ENCODE measurements at places on chromosomes 16 and 17. TPM values are rescaled to one million over a fixed set of nuclear protein-coding genes. Genes with fewer than 3 reads are reported as not detected.

DNA sequence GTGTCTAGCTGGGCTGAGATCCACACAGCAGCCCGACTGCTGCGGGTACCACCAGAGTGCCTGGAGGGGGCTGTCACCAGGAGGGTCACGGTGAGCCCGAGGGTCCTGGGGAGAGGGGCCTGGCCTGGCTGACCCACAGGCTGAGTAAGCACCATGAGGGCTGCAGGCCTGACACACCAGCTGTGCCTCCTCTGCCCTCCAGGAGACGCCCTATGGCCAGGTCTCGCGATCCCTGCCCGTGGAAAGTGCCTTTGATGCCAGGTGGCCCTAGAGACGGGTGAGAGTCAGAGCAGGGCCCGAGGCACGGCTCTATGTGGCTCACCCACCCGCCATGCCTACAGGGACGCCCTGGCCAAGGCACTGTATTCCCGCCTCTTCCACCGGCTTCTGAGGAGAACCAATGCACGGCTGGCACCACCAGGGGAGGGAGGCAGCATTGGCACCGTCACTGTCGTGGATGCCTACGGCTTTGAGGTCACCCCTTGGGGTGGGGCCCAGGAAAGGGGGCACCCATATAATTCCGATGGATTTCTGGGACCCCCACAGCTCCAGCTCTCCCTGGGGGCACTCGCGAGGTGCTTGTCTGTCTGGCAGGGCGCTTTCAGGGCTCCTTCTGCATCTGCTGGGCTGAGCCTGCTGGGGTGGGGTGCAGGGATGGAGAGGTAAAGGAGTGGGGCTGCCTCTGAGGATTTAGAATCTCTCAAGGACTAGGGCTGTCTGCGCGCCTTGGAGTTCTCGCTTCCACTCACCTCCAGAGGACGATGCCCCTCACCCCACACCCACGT, 7.1 kb downstream of the MYO15B start:
- DNase-seq = no peak

DNA sequence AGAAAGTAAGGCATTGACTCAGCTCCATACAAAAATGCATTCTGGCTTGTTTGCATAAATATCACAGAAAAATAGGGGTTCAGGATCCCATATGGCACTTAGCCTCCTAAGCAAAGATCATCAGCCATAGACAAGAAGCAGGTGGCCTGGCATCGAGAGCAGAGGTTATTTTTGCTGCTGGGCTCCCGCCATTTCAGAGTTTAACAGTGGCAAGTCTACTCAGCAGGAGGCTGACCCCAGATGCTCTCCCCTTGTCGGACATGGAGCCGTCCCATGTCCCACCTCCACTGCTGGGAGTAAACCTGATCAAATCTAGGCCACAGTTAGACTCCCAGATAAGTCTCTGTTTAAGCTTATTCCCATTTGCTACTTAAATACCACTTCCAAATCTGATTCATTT, 269.1 kb downstream of the FTO start:
- DNase-seq = no peak

- no peak for DNase-seq
Measured at GRCh38 chr17:9023392-9024218, 2.3 kb downstream of the NTN1 start.

DNA sequence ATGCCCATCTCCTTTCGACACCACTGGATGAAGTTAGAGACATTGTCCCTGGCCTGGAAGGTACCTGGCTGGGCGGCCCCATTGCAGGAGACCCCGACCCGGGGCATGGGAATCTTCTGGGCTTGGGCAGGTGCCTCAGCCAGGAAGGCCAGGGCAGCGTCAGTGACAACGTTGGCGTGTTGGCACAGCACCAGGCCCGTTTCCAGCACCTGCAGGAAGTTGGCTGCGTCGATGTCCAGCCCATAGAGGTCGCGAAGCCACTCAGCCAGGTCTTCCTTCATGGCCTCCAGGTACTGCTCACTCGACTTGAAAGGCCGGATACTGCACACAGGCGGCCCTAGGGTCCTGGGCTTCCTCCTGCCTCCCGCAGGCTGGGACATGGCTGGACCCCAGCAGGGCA, 568 bp downstream of the GAS2L2 start:
- DNase-seq = no peak

DNA sequence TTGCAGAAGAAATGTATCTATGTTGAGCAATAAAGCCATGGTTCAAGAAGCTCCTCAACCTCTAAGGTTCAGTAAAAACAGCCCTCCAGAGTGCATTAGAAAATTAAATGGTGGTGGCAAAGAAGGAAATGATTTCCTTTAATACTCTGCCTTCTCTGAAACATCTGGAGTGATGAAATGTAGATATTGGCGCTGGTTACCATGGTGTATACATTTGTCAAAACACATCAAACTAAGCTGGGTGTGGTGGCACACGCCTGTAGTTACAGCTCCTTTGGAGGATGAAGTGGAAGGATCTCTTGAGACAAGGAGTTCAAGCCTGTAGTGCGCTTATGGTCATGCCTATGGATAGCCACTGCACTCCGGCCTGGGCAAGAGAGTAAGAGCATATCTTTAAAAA, 6.0 kb downstream of the CAPNS2 start:
- peak; percentile 47 for DNase-seq

The NFAT5 gene
- total RNA-seq = 53.9 TPM

DNA sequence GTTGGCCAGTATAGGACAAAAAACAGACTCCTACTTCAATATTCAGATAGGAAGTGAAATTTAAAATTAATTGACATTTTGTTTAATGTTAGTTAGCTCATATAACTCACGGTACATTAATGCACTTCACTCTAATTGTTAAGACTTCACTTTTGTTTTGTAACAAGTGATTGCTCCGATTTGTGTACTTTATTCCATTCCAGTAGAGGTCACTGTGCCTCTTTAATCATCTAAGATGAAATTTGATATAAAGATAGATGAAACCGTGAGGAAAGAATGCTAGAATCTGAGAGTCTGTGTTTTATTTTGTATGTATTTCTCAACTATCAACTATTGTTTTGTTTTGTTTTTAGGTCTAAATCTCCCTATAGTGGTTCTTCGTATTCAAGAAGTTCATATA, 29.0 kb downstream of the RBBP6 start:
- peak; percentile 46 for DNase-seq

DNA sequence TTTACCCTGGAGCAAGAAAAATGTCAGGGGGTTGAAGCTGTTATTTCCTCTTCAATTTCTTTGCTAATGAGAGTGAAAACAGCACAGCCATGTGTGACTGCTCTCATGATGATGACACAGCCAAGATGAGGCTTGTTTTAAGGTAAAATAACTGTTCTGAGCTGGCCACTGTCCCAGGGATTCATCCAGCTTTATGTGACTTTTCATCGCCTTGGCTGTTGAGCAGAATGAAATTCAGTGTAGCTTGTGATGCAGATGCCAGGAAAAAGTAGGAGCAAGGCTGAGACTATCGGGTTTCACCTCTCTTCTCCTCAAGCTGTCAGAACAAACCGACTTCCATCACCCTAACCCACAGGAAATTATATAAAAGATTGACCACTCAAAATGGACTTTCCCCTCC, 361.8 kb upstream of the CDH5 start:
- peak; percentile 50 for DNase-seq

The CCL18 gene
- not detected for total RNA-seq

GRCh38 chr17:48701864-48702532, 20.3 kb downstream of the PRAC1 start:
- no peak for DNase-seq

GRCh38 chr17:40519089-40519775, 17.8 kb upstream of the TNS4 start:
- no peak for DNase-seq

The DHRS7C gene
- total RNA-seq = not detected
